DMS153 (cell line): ENCODE measurements at places on chromosomes 1 and 21.
A peak's percentile ranks its signal among the peaks of the same experiment; 100 is the strongest.

DNA sequence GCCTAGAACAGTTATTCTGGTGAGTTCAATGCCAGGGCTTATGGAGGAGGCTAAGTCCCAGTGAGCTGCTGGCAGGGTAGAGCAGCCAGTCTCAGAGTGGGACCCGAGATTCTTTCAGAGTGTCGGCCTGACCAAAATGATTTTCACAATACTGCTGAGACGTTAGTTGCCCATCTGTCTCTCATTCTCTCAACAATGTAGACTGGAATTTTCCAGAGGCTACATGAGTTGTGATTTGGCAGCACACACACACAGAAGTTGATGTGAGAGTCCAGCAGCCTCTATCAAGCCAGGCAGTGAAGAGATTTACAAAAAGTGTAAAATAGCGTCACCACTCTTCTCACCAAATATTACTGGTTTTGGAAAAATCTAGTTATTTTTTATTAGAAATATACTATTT lies 21.7 kb downstream of the CACNA1S start:
- no peak for DNase-seq

DNA sequence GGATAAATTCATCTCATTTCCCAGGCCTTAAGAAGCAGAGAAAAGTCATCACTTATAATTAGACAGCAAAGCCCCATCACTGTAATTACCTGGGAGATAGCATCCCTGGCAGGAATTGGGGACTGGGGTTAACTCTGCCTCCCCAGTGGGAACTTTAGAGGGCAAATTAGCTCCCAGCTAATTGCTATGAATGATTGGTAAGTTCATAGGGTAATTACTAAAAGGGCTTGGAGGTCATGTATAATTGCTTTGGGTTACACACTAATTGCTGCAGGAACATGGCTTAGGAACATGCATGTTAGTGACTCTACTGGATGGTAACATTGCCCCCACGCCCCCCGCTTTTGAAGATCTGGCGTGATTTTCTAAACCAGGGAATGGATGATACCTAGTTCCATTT lies 64.8 kb downstream of the UBE2T start:
- DNase-seq: no peak

GRCh38 chr1:48678710-48679505 lies 97.8 kb downstream of the BEND5 start:
- DNase-seq: no peak

GRCh38 chr1:22217811-22218460 lies 75.0 kb upstream of the WNT4 start:
- DNase-seq: peak; percentile 40

GRCh38 chr1:116254776-116255175 lies 118.3 kb upstream of the ATP1A1 start:
- DNase-seq: no peak

DNA sequence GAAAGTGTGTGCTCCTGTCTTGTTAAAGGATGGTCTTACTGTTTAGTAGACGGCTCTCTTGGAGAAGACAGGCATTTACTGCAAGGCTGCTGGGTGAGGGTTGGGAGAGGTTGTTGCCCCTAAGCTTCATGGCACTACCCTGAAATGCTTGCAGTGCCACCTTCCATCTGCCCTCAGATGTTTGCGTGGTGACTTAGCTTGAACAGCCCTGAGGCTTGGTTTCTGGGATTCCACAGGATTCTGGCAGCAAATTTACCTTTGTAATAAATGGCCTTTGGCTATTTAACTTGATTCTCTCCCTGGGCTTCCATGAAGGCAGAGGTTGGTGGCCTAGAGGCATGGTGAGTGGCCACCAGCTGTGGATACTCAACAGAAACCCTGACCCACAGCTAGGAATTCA lies 11.6 kb downstream of the MTARC1 start:
- DNase-seq: no peak

DNA sequence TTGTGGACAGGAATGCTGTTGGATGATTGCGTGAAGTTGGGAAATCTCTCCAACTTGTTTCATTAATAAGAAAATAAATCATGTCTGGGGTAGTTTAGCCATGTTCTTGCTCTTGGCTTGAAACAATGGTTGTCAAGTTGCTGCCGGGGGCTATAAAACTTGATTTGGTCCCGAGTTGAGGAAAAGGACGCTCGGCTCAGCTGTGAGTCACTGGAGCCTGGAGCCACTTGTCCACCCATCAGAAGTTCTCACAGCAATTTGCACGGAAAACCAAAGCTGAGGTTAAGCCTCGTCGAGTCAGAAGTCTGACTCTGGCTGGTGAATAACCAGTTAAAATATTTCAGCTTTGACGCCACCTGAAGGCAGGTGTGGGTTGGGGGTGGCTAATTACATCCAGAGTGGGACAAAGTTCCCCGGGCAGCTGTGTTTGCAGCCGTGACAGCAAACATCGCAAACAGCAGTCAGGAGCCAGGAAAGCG lies 19.7 kb upstream of the RIPK4 start:
- no peak for DNase-seq

GRCh38 chr1:156045076-156045475 lies 8.5 kb downstream of the UBQLN4 start:
- DNase-seq: no peak

GRCh38 chr1:236751935-236752334 lies 43.2 kb upstream of the MTR start:
- DNase-seq: no peak

- no peak for DNase-seq
Measured at GRCh38 chr1:239274242-239274830, 112.0 kb upstream of the CHRM3 start.

DNA sequence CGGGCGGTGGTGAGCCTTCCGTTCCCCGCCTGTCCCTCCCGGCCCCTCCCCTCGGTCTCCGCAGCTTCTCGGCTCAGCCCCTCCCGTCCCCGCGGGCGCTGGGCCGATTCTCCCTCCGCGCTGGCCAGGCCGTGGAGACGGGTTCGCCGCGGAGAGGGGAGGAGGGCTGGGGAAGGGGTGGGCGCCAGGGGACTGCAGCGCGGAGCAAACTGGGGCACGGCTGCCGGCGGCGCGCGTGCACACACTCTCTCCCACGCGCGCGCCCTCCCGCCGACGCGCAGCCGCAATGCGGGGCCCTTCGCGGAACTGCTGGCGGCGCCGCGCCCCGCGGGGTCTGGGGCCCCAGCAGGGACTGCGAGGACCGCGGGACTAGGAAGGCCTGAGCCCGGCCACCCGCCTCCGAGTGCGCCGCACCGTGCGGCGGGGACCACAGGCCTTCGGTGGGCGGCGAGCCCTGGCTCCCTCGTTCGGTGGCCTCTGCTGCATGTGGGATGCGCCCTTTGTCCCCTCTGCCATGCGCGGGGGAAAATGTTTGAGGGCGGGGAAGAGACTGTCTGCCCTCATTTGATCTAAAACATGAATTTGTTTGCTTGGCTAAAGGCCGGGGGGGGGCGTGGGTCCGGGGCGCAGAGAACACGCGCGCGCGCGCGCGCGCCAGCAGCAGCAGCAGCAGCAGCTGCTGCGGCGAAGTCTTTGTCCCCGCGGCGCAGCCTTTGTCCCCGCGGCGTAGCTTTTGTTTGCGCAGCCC lies 90.7 kb upstream of the VAMP3 start:
- peak; percentile 44 for DNase-seq

DNA sequence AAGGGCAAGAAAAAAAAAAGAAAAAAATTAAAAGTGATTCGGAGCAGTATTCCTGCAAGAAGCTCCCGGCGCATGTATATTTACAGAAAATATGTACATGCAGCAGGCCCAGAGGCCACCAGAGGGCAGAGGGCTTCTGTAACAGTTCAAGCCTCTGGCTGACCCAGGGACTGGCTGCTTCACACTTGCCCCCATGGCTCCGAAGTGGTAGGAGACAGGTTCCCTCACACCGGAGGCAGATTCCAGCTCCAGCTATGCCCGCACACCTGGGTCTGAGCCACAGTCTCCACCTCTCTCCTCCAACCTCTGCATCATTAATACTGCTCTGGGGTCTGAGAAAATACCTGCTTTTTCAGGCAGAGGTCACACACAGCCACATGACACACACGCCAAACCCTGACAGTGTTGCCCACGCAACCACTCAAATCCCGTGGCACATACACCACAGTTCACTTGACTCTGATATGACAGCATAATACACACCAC lies 2.2 kb upstream of the ARHGAP30 start:
- peak; percentile 61 for DNase-seq

- DNase-seq: no peak
Measured at GRCh38 chr1:18943914-18944572, 12.4 kb downstream of the IFFO2 start.

DNA sequence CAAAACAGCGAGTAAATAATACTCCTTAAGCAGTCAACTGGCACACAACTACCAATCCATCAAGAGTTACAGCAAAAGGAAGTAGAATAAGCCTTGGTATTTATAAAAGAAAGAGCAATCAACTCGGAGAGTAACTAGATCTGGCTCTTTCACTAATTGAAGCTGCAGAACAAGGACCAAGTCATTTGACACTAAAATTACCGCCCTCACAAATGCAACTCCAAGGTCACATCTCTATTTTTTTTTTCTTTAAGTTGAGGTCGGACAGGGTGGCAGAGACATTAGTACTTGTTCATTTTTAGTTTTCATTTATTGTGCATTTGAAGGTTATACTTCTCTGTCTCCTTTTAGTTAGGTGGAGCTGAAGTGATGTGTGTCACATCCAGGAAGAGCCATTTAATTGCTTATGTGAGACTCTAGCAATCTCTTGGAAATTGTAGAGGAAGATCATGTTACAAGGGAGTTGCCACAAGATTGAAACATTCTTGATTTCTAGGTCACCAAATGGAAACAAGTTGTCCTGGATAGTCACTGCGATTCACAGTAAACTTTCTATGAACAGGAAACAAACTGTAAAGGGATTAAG lies 138.1 kb upstream of the ADAMTS5 start:
- no peak for DNase-seq

- peak; percentile 48 for DNase-seq
Measured at GRCh38 chr1:180579961-180580611, 21.3 kb downstream of the OVAAL start.

DNA sequence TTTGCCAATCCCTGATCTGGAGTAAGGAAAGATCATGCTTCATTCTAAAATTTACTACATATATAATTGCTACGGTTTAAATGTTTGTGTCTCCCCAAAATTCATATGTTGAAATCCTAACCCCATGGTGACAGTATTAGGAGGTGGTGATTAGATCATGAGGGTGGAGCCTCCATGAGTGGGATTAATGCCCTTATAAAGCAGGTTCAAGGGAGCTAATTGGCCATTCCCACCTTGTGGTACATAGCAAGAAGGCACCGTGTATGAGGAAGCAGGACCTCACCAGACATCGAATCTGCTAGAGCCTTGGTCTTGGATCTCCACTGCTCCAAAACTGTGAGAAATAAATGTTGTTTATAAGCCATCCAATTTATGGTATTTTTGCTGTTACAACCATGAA lies 55.5 kb downstream of the GADD45A start:
- DNase-seq: no peak

DNA sequence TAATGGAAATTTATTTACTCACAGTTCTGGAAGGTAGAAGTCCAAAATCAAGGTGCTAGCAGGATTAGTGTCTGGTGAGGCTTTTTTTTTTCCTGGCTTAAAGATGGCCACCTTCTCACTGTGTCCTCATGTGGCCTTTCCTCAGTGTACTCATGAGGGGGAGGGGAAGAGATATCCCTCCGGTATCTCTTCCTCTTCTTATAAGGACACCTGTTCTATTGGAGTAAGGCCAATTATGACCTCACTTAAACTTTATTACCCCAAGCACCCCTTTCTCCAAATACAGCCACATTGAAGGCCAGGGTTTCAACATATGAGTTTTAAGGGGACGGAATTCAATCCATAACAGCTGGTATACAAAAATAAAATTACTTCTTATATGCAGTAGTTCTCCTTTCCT lies 203.7 kb upstream of the C1orf87 start:
- no peak for DNase-seq

DNA sequence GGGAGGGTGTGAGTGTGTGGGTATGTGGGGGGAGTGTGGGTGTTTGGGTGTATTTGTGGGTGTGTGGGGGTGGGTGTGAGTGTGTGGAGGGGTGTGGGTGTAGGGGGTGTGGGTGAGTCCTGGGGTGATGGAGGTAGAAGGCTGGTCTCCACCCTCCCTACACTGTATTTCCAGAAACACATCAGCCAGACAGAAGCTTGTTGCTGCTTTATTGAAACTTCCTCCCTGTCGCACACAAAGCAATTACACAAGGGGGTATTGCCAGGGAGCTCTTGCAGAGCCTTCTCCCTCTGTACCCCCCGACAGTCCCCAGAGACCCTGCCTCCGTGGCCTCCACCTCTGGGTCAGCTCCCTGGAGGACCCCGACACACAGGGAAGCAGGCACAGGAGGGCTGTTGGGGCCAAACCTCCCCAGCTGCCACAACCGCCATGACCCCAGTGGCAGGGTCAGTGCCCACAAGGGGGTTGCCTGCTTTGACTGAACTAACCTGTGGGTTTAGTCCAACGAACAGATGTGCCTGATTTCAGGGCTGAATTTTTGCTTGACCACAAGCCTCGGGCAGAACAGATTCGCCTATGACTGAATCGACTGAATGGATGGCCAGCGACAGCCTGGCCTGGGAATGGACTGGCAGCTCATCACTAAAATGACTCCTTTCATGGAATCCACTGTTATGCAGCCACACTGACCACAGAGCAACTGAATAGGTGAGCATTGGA lies 9.1 kb upstream of the MATN1 start:
- no peak for DNase-seq

DNA sequence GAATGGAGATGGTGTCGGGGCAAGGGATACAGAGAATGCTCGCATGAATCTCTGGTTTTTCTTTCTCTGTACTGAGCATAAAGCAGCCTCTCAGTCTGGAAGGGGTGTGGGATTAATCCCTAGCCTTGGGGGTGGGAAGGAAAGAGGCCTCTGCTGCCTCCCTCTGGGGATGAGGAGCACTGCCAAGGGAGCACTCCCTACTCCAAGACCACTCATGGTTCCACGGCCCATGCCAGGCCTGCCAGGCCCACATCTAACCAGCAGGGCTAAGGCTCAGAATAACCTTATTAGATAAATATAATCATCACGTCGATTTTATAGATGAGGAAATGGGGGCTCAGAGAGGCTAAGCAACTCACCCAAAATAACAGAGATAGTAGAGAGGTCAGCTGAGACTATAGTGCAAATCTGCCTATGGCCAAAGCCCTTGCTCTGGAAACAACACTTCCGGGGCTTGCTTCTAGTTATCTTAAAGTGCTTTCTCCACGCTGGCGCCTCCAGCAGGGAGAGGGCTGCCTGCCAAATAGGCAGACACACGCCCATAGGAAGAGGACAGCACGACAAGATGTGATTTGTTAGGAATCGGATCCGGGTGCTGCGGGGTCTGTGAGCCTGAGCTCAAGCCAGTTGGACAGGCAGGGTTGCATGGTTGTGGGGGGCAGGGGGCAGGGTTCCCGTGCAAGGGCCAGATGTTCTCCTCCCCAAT lies 522 bp downstream of the TEX35 start:
- DNase-seq: no peak
